Body of pancreas (tissue), 4 donors: ENCODE measurements at places on chromosomes 3 and 15. TPM values are rescaled to one million over a fixed set of nuclear protein-coding genes. Genes with fewer than 3 reads are reported as not detected.
A peak's percentile ranks its signal among the peaks of the same experiment; 100 is the strongest.

DNA sequence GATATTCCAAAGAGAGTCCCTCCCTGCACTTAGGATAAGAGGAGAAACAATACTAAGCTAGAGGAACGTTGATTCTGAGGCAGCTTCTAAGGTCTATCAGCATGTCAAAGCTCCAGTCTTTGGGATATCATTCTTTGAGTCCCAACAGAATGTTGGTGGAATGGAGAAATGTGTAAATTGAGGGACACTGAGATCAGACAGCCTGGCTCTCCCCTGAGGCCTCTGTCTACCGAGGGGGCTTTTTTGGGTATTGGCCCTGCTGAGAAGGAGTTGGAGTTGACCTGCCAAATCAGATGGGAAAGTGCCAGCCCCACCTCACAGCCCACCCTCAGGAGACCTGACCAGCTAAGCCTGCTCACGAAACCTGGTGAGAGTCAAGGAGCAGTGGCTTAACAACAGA is 27.6 kb upstream of the LRTM1 start:
- no peak for DNase-seq

- no peak for DNase-seq
Measured at GRCh38 chr3:133850034-133850433, 44.4 kb downstream of the SRPRB start.

- DNase-seq: no peak
Measured at GRCh38 chr3:13164893-13165492, 91.8 kb upstream of the IQSEC1 start.

Gene MESP2
- total RNA-seq: 1.8 TPM

DNA sequence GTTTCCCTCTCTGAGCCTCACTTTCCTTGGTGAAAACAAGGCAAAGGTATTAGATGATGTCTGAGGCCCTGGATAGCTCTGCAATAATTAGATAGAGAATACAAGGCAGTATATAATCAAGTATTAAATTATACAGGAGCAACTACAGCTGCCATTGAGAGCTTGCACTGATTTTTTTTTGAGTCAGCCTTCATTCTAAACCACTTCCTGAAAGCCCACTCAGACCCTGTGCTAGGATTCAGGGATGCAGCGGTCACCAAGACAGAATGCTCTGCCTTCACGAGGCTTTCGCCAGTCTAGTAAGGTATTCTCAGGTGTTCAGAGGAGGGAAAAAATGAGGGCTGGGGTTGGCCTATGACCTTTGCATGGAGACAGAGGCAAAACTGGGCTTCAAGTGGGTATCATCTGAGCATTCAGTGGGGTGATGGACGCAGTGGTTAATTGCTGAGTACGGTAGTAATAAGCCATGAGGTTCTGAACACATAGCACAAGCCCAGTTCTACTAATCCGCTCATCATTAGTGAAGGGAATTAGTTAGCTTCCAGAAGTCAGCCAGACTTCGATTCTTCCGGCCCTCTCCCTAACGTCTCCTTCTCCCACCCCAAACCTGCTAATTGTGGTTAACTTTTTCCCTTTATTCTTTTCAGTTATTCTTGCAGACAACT is 3.6 kb downstream of the VGLL4 start:
- no peak for DNase-seq

- DNase-seq: no peak
Measured at GRCh38 chr15:73717802-73718201, 33.6 kb downstream of the CD276 start.

- DNase-seq: no peak
Measured at GRCh38 chr15:75410196-75410595, 41.3 kb downstream of the SIN3A start.

Gene KIF15
- not detected for total RNA-seq

- peak; percentile 79 for DNase-seq
Measured at GRCh38 chr3:113441051-113441770, at the start of gene CFAP44. CFAP44 (minus strand) TSS chr3:113441493; CDS start chr3:113433664, 7,829 bp downstream.

- DNase-seq: no peak
Measured at GRCh38 chr3:6326771-6327170, 534.1 kb upstream of the GRM7 start.

DNA sequence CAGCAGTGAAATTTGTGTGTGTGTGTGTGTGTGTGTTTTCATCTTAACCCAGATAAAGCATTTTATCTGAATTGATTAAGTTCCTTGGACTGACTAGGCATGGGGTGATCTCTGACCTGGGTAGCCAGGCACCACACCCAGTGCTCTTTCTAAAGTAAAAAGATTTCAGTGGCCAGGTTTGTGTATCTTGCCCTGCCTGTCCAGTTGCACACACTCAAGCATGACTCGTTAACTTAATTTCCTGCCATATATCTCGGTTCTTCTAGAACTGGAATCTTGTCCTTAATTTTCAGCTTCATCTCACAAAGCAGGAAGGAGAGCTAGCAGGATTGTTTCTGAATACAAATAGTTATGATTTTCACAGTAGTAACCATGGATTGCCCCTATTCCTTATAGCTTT is 17.0 kb downstream of the TM4SF18 start:
- DNase-seq: no peak

Gene CCR1
- total RNA-seq: 3.0 TPM

DNA sequence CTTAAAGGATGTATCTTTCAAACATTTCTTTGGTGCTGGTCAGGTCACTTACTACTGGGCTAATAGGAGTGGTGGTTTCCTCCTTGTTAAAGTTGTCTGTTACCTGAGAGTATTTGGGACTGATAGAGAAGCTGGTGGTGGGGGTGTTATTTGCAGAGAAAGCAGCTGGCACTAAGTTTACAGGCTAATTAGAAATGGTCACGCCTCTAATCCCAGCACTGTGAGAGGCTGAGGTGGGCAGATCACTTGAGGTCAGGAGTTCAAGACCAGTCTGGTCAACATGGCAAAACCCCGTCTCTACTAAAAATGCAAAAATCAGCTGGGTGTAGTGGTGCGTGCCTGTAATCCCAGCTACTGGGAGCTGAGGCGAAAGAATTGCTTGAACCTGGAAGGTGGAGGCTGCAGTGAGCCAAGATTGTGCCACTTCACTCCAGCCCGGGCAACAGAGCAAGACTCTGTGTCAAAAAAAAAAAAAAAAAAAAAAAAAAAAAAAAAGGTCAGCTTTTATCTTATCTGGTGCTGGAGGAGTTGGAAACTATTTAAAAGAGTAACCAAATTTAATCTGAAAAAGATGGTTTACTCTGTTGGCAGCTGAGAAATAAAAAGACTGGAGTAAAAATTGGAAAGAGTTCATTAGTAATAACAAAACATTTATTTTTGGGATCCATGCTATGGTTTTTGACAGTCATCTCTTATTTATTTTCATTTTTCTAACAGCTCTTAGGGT is 332.6 kb downstream of the PTPRG start:
- DNase-seq: no peak

DNA sequence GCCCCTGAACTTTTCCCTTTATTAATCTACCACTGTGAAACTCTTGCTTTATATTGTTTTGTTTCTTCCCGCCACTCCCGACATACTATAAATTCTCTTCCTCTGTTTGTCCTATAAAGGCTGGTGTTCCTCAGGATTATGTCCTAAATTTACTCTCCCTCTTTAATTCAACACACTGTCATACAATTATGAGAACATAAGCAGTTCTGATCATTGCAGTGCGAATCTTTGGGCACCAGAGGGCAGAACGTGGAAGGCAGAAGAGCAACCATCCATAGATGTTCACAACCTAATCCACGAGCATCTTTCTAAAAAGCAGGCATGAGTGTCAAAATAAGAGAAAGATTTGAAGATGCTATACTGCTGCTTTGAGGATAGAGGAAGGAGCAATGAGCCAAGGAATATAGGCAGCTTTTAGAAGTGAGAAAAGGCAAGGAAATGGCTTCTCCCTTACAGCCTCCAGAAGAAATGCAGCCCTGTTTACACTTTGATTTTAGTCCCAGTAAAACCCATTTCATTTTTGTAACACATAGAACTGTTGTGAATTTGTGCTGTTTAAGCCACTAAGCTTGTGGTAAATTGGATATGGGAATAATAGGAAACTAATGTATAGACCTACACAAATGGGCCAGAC is 179.4 kb downstream of the GBE1 start:
- peak; percentile 52 for DNase-seq

Gene DAZL
- total RNA-seq: not detected

DNA sequence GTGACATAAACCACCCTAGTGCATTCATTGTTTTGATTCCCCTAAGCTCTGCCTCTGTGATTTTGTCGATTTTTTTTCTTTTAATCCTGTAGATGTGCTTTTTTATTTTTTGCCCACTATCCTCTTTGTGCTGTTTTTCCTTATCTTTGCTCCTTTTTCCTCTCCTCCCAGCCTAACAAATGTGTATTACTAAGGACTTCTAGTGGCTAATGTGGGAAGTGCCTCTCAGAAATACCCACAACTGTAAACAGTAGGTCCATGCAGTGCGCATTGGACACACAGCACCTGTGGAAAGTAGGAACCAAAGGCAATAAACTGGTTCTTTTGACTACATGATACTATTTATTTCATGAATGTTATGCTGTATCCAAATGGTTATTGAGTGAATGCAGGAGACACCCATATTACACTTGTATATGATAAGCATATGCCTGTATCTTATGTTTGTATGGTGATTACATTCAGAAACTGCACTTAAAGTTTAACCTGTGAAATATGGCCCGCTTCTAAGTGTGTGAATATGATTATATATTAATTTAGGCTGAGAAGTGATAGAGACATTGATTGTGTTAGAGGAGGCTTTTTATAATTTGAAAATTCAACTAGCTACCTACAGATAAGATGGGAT is 147.8 kb downstream of the PLCL2 start:
- no peak for DNase-seq

Gene CLRN1
- not detected for total RNA-seq

DNA sequence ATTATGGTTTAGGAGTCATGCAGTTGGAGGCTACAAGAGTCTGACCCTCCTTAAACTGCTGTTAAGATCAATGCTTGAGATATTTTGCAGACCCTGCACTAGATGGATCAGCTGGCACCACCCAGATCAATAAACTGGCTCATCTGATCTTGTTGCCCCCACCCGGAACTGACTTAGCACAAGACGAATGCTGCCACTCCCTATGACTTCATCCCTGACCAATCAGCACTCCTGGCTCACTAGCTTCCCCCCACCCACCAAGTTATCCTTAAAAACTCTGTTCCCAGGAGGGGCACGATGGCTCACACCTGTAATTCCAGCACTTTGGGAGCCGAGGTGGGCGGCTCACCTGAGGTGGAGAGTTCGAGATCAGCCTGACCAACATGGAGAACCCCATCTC is 594.0 kb downstream of the NTRK3 start:
- DNase-seq: no peak

DNA sequence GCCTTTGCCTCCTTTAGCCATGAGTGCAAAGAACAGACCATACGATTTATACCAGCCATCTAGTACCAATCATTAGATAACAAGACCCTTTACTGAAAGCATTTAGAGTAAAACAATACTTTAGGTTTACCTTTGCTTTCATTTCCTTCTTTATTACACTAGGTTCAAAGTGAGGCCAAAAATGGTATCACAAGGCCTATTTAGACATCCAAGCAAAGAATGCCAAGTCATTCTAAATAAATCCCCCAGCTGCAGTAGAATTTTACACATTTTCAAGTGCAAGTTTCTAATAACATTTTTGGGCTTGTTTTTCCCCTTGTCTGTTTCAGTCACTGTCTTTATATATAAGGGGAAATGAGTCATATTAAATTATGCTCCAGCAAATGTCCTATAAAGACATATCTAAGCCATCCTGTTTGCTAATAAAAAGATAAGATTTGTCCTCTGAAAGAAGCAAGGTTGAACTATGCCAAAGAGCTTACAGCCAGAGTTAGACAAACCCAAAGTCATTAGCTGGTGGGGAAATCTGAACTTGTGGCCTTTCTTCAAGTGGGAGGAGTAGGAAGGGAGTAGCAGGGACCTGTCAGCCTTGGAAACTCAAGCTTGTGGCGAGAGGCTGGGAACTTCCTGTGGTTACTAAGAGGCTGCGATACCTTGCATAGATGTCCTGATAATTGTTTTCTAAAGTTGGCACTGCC is 232.7 kb downstream of the MECOM start:
- DNase-seq: peak; percentile 57

DNA sequence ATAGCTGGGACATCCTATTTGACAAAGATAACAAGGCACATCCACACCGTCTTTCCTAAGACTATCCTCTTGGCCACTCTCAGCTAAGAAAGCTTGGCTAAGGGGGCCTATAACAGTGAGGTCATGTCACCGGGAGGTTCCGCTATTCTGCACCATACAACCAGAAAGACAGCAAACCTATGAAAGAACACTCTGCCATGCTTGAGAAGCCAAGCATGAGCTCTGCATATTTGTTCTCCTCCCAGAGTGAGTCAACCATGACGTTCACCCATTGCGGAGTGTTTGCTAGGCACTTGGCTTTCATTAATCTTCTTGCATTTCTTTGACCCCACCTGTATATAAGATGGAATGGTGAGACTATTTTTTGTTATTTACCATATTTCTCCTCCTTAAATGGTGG is 141.2 kb downstream of the GMNC start:
- DNase-seq: no peak

- no peak for DNase-seq
Measured at GRCh38 chr3:120114376-120114775, 20.1 kb upstream of the GSK3B start.

GRCh38 chr3:171257251-171258203 is 202.7 kb downstream of the TNIK start:
- no peak for DNase-seq

- peak; percentile 23 for DNase-seq
Measured at GRCh38 chr3:17423786-17424536, 318.5 kb downstream of the TBC1D5 start.

Gene HTR3E
- not detected for total RNA-seq

GRCh38 chr15:85625856-85626255 is 168.9 kb downstream of the KLHL25 start:
- DNase-seq: no peak

GRCh38 chr3:182438398-182438797 is 354.9 kb upstream of the ATP11B start:
- DNase-seq: no peak

DNA sequence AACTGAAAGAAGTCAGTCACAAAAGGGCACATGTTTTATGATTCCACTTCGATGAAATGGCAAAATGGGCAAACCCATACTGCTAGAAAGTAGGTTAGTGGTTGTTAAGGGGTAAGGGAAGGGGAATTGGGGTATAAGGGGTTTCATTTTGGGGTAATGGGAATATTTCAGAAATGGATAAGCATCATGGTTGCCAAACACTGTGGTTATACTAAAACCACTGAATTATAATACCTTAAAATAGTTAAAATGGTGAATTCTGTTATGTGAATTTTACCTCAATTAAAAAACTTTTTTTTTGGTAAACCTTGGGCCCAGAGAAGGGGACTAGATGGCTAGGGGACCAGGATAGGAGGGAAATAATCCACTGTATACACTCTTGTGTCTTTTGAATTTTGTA is 52.3 kb upstream of the BHLHE40 start:
- no peak for DNase-seq

- DNase-seq: no peak
Measured at GRCh38 chr3:150124142-150124541, 153.4 kb upstream of the PFN2 start.

- DNase-seq: no peak
Measured at GRCh38 chr15:69624155-69624520, 171.5 kb downstream of the RPLP1 start.

- no peak for DNase-seq
Measured at GRCh38 chr3:179603321-179603720, 1.1 kb downstream of the MRPL47 start.
